ENCODE measurements at places on chromosomes 2 and 18.

GRCh38 chr18:34901299-34901698 lies 139.9 kb upstream of the MAPRE2 start:
- no peak for DNase-seq

GRCh38 chr2:14615760-14616159 lies 16.8 kb upstream of the LRATD1 start:
- DNase-seq: no peak

DNA sequence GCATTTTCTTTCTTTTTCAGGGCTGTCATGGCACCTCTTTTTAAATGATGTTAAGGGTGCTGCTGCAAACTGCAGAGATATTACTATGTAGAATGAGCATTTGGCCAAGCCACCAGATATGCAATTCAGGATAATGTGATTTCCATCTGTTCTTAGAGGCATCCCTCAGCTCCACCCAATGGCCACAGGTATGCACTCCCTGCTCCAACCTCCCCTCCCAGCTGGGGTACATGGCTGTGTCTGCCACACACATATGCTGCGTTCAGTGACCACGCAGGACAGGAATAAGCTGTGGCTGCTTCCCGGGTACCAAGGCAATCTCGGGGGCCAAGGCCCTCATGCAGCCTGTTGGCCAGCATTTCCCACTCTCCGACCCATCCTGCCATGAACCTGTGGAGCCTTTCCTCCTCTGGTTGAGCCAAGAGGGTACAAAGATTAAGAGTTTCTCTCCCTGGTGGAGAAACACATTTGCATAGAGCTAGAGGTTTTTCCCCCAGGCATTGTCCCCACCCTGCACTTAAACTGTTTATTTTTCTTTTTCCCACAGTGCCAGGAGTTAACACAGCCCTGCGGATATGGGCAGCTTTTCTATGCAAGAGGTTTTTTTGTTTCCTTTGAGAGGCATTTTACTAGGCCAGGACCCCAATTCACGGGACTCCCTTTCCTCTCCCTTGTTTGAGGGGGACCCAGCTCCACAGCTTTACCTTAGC lies 147.0 kb downstream of the GCA start:
- DNase-seq: no peak

GRCh38 chr2:138309760-138310159 lies 191.8 kb upstream of the SPOPL start:
- DNase-seq: no peak

GRCh38 chr18:45836242-45837205 lies 11.0 kb downstream of the SIGLEC15 start:
- DNase-seq: no peak

- DNase-seq: no peak
Measured at GRCh38 chr2:225326969-225327368, 72.5 kb upstream of the NYAP2 start.

DNA sequence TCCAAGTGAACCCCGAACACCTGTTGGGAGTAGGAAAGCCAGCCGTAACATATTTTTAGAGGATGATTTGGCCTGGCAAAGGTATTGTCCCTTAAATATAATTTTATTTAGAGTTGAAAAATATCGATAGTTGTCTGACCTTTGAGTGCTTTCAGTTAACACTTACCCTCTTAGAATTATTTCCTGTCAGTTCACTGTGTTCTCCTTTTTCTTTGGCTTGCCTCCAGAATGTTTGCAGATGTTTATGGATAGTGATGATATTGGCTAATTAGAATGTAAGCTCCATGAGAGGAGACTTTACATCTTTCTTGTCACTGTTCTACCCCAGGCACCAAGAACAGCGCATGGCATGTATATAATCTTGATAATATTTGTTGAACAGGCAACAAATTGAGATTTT lies 19.8 kb downstream of the PIKFYVE start:
- no peak for DNase-seq

DNA sequence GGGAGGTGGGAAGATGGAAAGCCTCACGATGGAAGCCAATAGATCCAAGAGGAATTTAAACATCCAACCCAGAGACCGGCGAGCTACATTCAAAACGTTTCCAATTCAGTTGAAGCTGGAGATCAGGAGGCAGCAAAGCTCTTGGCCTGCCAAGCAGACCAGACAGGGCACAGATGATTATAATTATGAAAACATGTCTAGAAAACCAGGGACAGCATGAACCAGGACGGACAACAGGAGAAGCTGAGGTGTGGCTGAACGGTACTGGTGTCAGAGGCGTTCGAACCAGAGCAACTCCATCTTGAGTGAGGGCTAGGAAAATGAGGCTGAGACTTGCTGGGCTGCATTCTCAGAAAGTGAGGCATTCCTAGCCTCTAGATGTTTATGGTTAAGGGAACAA lies 102.2 kb upstream of the CCDC150 start:
- no peak for DNase-seq

GRCh38 chr2:28377984-28378678 lies 14.5 kb upstream of the FOSL2 start:
- DNase-seq: no peak

GRCh38 chr2:232261776-232262175 lies 116.8 kb upstream of the ALPP start:
- no peak for DNase-seq

DNA sequence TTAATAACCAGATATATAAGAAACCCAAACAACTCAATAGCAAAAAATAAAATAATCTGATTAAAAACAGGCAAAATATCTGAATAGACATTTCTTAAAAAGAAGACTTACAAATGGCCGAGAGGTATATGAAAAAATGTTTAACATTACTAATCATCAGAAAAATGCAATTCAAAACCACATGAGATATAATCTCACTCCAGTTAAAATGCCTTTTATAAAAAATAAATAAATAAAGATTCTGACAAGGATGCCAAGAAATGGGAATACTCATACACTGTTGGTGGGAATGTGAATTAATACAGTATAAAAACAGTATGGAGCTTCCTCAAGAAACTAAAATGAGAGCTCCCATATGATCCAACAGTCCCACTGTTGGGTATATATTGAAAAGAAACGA lies 33.9 kb upstream of the BMP10 start:
- no peak for DNase-seq

- DNase-seq: no peak
Measured at GRCh38 chr2:2717406-2717805, 386.3 kb upstream of the MYT1L start.

DNA sequence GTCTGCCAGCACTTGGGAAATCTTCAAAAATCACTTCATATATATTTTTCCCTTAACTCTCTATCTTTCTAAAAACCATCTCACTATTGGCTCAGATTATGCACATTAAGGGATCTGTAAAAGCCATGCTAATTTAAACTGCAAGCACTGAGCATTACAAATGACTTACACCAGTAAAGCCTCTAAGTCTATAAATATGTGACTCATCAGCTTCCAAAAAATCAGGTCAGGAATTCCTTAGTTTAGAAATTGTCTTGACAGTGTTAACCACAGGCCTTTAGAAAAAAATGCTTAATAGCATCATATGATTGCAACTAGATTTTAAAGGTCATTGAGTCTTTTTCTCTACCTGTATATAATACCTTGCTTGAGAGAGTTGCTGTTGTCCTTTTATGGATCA lies 1113.6 kb upstream of the PIK3C3 start:
- DNase-seq: no peak

DNA sequence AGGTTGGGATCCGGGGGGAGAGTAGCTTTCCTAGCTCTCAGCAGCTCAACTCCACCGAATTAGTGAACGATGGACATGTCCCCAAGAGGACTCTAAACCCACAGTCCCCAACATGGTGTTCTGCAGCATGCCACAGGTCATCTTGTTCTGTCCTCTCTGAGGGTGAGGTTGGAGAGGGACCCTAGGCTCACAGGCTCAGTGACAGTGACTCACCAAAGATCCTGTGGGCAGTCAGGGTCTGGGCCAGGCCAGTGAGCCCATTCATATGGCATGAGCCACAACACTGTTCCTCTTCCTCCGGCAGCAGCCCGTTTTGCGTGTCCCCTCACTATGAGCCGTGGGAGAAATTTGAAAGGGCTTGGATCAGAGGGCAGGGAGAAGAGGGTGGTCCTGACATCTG lies 2.8 kb upstream of the SLC20A1 start:
- no peak for DNase-seq

DNA sequence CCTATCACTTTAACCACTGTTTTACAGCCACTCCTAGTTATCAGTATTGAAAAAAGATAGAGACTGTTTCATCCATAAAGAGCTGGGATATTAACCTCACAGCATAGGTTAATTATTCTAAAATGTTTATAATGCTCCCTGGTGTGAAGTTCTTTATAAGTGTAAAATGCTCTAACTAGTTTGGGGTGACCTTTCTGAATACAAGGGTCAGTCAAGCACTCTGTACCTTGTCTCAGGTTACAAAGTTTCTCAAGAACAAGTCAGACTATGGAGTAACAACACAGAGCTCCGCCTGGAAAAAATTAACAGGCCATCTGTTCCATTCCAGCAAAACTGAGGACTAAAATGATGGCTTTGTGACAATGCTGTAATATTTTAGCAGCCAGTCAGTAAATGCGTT lies 107.4 kb downstream of the NOL4 start:
- no peak for DNase-seq

DNA sequence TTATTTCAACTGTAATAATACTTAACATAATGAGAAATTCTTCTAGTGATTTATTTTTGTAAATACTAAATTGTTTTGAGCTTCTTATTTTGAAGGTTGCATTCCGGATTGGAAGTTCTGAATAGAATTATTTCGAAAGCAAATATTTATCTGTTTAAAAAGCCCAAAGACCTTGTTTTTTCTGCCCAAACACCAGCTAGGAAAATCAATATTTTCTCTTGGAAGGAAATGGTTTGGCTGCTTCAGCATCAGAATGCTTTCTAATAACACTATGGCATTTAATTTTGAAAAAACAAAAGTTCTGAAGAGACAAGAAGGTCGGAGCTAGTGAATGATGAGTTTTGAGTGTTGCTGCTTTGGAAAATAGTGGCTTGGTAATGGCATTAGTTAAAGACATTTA lies 303.9 kb upstream of the KCNJ3 start:
- no peak for DNase-seq

DNA sequence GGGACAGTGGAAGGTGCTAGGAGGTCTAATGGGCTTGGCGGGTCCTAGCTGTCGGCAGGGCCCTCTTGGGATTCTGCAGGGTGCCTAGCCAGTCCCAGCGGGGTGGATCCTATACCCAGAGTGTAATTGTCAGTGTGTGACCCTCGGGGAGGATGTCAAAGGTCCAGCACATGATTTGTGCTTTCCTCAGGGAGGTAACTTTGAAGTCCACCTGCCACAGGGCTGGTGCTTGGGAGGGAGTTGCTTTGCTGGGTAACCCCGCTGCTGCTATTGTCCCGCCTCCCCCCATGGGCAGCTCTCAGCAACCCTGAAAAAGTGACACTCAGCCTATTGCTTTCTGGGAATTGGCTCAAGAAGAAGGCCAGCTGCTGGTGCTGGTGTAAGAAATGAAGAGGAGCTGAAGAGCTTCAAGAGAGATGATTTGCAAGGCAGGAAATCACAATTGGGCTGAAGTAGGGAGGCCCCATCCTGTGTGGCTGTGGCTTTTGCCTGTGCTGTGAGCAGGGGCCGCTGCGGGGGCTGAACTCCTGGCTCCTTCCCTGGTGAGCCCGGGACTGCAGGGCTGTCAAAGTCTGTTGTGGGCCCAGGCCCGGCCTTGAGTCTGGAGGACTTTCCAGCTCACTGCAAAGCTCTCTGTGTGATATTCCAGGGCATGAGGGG lies 36.4 kb downstream of the EMILIN2 start:
- DNase-seq: no peak

- no peak for DNase-seq
Measured at GRCh38 chr2:71557321-71557720, 104.0 kb downstream of the DYSF start.

DNA sequence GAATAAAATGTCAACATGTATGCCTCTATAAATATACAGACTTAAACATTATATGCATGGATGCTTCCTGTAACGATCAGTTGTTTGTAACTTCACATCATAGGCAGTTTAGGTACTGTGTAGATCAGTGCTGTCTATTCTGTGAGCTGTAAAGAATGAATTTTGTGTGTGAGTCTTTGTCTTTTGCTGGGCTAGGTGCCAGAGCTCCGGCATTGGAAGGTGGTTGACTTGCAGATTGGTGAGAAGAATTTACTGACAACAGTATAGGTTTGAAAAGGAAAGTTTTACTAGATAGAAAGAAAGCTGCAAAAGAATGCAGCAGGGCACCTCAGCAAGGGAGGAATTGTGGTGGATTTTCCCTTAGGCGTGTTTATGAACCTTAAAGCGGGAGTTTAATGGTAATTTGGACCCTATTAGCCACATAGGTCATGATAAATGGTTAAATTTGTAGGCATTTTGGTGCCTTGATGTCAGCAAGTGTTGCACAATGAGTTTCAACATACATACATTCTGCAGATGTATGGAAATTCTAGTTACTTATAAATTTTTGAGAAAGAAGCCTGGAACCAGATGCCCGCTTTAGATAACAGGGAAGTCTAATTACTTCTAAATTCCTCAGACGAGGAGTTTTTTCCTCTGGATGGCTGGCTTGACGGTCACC lies 6.7 kb upstream of the QPCT start:
- DNase-seq: no peak

DNA sequence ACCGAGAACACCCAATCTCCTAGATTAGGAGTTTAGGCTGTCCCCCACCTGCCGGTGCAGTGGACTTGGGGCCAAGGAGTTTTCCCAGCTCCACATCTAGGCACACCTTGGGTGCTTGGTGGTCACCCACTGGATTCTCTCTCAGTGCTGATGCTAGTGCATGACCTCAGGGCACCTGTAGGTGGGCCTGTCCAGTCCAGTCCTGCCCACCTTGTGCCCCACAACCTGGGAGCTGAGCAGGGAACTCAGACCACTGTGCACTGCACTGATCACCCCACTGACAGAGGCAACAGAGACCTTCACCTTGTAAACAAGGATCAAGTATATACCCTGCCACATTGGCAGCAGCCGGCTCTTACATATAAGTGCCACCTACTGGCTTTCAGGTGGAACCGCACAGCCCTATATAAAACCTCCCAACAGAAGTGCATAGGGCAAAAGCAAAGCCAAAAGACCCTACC lies 12.7 kb upstream of the CDH19 start:
- DNase-seq: no peak

- no peak for DNase-seq
Measured at GRCh38 chr18:35525795-35526494, 28.2 kb upstream of the INO80C start.

DNA sequence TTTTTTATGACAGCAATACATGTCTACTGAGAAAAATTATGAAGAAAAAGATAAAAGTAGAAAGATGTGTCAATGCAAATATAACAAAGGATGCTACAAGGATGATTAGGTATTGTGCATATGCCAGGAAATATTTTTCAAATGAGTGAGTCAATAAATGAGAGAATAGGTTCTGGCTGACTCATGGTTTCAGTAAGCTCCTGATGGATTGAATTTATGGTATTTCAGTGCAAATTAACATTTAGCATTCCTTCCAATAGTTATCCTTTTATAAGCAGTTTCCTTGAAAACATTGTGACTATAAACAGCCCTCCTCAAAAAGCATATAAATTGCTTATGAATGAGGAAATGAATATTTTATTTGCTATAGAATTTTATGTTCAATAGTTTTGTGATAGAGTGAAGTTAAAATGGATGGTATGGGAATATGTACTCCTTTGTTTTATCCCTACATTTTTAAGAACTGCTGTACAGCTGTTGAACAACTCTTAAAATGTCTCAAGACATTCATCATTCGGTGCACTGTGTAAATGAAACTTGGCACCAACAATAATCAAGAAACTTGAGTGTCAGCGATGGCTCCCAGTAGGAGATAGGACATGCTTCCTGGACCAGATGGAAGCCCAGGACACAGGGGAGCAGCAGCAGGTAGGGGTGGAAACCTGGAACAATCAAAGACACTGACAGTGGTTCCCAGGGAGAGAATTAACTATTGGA lies 144.7 kb downstream of the PMAIP1 start:
- DNase-seq: no peak

GRCh38 chr2:56376699-56377665 lies 193.2 kb downstream of the CCDC85A start:
- DNase-seq: no peak

Data from stimulated activated CD8-positive, alpha-beta memory T cell treated with anti-CD3 and anti-CD28 coated beads, Interleukin-15, amount 100 ng/mL, for 4 hours (primary cell).